ENCODE measurements at places on chromosomes 5 and 9.

DNA sequence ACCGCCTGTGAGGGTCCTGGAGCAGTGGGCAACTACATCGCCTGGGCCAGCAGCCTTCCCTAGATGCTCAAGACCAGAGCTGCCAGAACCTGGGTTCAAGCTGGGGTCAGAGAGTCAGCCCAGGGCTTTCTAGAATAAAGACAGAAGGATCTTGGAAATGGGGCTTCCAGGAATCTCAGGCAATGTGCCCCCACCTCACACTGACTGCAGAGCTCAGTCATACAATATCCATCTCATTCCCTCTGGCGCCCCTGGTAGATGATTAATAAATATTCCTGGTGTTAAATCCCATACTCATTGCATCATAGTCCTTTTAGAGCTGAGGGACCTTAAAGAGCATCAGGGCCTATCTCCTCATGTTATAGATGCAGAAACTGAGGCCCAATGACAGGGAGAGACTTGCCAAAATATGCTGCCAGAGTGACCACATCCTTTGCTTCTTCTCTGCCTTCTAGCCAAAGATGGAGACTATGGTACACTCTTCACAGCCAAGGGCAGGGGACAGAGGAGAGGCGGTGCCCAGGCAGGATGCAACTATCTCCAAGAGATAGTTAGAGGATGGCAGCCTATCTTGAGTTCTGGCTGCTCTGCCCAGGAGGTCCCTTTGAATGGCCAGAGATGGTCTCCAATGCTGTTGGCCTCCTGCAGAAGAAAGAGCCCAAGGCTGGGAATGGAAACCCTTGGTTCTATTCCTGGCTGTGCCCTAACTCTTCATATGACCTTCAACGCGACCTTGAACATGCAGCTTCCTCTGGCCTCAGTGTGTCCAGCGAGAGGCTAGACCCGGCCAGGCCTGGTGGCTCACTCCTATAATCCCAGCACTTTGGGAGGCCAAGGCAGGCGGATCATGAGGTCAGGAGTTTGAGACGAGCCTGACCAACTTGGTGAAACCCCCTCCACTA lies 36.2 kb upstream of the IL17B start:
- no peak for DNase-seq

GRCh38 chr9:128224877-128225276 lies 21.7 kb downstream of the DNM1 start:
- no peak for DNase-seq

DNA sequence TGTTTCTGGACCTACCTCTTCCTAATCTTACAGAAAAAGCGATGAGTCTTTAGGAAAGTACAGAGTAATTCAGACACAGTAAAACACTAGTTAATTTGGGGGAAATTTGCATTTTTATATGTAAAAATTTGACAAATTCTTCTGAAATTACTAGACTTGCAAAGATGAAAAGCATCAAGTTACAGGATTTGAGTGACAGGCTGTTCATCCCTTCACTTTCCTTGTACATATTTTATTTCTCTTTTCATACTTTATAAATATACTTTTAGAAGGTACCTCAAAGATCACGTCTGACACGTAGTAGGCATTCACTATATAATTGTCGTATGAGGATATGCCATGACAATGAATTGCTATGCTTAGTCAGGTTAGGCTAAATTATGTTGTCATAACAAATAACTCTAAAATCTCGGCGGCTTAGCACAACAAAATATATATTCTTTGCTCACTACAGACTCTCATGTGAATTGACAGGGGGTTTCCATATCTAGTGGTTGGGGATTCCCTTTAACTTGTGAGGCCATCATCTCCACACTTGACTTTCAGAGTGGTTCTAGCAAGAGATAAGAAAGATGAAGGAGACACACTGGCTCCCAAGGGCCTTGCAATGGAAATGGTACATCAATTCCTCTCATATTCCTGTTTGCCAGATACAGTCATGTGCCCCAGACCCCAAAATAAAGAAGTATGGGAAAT lies 154.1 kb upstream of the TUT7 start:
- no peak for DNase-seq

GRCh38 chr5:180719781-180720180 lies 20.1 kb downstream of the OR2Y1 start:
- DNase-seq: no peak

DNA sequence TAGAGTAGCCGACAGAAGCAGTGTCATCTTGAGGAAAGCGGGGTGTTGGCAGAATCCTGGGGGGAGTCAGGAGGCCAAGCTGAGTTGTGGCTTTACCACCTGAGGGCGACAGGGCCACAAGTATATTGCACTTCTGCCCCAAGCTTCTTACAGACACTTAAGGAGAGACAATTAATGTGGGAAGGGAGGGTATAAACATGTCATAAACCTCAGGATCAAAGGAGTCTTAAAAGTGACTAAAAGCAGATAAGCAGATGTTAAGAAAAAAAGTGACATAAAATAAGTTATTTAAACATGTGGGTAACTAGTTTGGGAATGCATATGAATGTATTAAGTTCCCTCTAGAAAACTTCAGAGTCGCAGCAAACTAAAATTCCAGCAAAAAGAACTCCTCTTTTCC lies 63.9 kb downstream of the ERAP1 start:
- DNase-seq: no peak

DNA sequence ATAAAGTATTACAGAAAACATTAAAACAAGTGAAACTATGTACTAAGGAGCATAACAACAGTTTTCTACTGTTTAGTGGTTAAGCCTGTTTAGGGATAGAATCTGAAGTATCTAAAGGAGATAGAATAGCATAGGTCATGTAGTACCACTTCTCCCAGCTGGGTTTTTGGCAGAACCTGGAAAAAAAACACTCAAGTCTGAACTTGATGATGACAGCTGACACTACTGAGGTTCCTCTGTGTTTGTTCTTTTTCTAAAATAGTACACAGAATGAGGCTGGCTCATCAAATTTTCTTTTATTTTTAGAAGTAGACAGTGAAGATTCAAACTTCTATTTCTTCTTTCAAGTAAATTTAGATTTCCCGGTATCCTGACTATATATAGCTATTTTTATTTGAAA lies 203.8 kb upstream of the ACO1 start:
- DNase-seq: no peak

DNA sequence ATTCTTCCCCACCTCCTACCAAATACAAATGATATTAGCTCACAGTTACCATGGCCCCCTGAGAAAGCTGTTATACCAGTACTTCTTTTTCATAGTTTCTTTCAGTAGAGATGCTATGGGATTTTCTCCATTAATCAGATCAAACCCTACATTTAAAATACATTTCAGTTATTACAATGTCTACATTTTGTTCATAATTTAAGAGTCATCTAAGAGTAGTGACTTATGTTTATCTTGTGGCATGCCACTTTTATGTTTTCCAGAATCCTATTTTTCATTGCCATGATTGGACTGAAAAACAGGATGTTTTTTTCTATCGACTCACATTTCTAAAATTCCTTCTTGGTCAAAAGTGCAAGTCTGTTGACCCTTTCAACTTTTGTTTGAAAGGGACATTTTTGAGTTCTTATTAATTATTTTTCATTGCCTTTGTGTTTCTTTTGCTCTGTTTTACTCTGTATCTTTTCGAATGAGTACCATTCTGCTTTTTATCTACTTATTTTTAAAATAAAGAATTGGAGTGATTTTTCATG lies 77.4 kb upstream of the ANXA1 start:
- DNase-seq: no peak

DNA sequence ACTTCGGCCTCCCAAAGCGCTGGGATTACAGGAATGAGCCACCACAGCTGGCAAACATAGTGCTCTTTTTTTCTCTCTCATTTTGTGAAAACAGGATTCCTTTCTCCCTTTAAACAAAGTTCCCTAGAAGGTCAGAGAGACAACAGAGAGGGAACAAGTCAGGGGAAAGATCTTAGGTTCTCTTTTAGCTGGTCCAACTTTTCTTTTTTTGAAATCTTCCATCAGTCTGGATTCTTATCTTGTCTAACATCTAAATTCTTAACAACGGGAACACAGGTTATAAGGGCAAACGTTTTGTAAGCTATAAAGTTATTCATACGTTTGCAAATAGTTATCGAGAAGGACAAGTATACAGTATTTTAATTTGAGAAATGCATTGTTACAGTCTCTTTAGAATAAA lies 224.1 kb upstream of the TBCA start:
- DNase-seq: no peak

GRCh38 chr5:142342128-142342981 lies 17.5 kb upstream of the SPRY4 start:
- no peak for DNase-seq

GRCh38 chr5:157342822-157343402 lies 77.0 kb downstream of the CYFIP2 start:
- no peak for DNase-seq

DNA sequence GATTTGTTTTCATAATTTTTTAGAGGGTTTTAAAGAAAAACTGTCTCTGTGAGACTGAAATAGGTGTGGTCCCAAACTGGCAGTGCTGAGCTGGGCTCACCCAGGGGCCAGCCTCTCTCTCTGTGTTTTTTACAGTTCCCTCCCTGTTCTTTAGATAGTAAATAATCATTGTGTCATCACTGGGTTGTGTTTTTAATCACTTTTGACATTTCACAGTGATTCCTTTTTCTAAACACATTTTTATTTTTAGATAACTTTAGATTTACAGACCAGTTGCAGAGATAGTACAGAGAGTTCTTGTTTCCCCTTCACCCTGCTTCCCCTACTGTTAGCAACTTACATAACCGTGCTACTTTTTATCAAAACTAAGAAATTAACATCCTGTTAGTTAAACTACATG lies 44.4 kb downstream of the MAP1B start:
- DNase-seq: no peak

DNA sequence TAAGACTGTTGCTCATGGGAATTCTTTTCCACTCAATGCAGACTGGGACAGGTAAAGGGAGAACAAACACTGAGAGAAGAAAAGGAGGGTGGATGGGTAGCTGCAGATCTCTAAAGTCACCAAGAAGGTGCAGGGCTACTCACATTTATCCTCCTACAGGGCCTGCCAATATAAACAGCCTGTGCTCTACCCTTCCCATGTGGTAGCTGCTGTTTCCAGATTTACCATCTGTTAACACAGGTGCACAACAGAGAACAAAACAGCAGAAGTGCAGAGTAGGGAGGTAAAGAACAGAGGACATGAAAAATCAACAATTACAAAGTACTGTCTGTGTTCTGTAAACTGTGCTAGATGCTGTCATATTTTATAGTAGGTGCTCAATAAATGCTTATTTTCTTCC lies 26.0 kb downstream of the JAKMIP2 start:
- no peak for DNase-seq

- no peak for DNase-seq
These were observed 74.5 kb downstream of the APTX start for GRCh38 chr9:32926911-32927310.

- DNase-seq: no peak
These were observed 16.1 kb upstream of the MARCHF3 start for GRCh38 chr5:127046343-127047072.

DNA sequence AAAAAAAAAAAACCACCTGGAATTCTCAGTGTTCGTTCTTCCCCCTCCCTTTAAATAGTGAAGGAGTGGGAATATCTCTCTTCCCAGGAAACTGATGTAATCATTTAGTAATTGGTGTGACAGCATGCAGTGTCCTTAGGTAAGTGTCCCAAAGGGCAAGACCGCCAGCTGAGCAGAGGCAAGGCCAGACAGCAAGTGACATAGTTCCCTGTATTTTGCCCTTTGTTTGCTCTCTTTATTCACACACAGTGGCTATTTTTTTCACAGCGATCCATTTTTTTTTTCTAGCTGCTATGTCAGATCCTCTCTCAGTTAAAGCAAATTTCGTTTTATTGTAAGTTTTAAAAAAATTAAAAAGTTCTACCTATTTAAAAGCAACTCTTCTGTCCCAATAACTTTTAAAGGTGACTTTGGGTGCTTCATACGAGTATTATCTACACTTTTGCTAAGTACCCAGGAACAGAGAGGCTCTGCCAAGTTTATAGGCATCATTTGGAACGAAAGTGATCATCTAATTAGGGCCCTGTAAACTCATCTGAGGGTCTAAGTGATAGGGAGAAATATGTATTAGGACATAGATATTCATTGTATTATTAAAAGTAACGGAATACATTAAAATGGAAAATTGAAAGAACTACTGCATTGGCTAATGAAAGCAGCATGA lies 98.2 kb upstream of the ALDH1A1 start:
- DNase-seq: no peak

DNA sequence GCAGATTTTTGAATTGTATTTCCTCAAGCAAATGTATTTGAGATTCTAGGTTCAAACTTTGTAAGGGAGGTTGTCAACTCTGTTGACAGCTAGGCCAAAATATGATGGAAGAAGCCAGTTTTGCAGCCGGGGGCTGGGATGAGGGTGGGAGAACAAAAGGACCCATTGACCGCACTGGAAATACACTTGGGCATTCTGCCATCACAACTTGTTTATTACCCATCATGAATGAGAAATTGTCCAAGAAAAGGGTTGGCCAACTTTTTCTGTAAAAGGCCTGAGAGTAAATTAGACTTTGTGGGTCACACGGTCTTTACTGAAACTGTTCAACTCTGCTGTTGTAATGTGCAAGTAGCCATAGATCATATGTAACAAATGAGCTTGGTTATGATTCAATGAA lies 221.3 kb upstream of the KLF9 start:
- no peak for DNase-seq

DNA sequence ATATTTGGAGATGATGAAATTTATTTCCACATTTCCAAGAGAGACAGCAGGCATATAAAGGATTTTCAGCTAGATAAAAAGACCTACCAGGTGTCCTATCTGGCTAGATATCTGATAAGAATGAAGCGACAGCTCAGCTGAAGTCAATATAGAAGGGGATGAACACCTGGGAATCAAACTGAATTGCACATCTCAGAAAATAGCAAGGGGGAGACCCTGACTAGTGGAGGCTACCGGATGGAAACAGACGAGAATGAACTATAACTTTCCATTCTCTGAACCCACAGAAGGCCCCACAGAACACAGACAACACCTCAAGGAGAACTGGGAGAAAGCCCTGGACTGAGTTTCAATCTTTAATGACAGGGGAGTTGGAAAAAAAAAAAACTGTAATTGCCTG lies 51.1 kb downstream of the CPLANE1 start:
- no peak for DNase-seq

DNA sequence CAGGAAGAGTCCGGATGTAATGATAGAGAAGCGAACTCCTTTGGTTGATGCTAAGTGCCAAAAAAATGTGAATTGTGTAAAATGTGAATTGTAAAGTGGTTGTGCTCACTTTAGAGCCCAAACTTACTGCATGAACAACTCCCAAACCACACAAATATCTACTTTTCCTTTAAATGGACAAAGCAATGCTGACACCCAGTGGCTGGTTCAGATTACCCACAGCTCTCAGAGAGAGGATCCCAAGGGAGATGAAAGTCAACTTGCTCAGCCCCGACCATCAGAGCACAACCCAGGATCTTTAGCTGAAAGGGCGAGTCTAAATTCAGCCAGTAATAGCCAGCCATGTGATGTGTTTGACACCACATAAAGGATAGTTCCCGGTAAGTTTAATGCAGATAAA lies 133.7 kb downstream of the NMUR2 start:
- DNase-seq: no peak

DNA sequence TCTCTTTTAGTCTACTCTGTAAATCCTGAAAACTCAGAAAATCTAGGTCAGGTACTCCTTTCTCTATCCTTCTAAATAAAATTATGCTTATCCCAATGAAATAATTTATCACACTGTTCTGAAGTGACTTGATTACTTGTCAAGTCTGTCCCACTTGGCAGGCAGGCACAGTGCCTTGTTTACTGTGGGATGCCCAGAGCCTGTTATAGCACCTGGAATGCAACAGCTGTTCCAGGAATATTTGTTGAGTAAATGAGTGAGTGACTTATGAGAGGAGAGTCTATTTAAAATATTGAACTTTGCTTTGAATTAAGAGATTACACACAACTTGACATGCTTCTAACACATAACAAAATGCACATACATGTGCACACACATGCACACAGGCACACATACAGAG lies 130.0 kb downstream of the MPDZ start:
- DNase-seq: no peak

Data from hypothalamus (tissue), 51 donors.